ENCODE measurements at places on chromosomes 11 and 22.

DNA sequence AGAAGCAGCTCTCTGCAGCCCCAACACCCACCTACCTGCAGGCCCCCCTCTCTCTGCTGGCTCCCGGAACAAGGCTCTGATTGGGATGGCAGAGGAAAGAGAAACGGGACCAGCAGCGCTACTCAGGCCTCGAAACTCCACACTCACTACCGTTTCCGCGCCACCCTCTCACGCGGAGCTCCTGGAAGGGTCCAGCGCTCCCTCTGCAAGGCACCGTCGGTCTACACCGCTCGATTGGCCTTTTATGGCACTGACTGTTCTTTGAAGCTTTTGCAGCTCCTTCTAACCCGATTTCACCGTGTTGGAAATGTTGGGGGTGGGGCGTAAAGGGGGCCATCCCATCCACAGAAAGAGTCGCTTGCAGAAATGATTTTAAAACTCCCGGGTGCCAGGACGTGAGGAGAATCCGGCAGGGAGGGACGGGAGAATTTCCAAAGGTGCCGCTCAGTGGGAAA, 323 bp upstream of the PANX1 start:
- no peak for DNase-seq

- no peak for DNase-seq
Measured at GRCh38 chr11:78978831-78979230, 404.2 kb upstream of the NARS2 start.

- no peak for DNase-seq
Measured at GRCh38 chr22:50621356-50621880, 6.5 kb downstream of the ARSA start.

GRCh38 chr11:94993400-94993943, 20.0 kb downstream of the KDM4D start:
- no peak for DNase-seq

GRCh38 chr11:68215087-68215445, 2.0 kb upstream of the KMT5B start:
- no peak for DNase-seq

DNA sequence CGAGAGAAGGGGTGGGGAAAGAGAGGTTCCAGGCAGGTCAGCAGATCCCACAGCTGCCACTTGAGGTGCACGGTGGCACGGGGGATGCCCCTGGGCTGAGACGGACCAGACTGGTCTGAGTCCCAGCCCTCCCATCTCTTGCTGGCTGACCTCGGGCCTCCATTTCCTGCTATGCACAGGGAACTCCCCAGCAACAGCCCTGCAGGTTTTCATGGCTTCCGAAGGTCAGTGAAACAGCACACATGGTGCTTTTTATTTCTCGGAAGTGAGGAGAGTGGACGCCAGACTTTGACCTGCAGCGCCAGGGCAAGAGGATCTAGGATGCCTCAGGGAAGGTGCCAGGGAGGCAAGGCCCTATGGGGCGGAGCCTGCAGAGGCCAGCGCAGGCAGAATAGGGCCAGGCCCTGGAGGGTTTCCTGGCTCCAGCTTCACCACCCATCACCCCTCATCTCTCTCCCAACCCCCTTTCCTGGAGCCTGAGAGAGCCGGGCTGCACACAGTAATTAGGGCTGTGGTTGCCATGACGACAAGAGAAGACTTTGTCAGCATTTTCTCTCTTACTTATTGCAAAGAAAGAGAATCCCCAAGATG, 29.5 kb downstream of the SLC22A12 start:
- no peak for DNase-seq

- no peak for DNase-seq
Measured at GRCh38 chr22:46963672-46964545, 201.5 kb downstream of the TBC1D22A start.

DNA sequence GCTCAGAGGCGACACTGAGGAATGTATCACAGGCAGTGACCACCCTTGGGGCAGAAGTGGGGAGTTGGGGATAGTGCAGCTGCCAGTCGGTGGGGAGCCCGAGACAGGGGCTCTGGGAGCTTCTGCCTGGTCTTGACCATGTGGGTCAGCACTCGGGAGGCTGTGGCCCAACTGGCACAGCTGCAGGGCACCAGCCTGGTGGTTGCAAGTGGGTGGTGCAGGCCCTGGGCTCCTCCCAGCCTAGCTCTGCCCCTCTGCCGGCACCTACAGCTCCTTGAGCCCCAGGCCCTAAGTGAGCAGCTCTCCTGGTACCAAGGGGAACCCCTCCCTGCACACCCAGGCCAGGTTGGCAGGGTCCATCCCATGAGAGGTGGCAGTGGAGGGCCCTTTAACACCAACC, 12.6 kb upstream of the RASL10A start:
- DNase-seq, result no peak

GRCh38 chr22:35721960-35722359, 4.3 kb downstream of the APOL5 start:
- no peak for DNase-seq

DNA sequence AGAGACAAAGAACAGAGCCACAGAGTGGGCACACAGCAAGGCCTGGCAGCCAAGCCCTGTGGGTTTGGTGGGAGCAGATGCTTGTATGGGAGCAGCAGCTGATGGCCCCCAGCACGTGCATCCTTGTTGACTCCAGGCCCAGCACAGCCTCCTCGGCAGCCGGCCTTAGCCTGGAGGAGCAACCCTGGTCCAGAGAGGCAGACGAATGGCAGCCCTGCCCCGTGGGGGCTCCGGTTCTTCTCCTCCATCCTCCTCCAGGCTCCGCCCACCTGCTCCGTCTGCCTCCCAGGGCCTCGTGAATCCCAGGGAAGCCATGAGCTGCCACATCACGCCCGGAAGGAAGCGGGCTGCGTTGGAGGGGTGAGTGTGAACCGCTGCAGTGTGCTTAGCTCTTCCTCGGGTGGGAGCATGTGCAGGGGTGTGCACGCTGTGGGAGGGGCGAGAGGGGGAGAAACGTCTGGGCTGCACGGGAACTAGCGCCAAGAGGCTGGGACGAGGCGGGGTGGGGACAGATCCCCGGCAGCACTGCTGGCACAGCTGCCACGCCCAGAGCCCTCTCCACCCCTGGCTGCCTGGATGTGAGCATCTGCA, 36.3 kb upstream of the JAM3 start:
- DNase-seq, result no peak

DNA sequence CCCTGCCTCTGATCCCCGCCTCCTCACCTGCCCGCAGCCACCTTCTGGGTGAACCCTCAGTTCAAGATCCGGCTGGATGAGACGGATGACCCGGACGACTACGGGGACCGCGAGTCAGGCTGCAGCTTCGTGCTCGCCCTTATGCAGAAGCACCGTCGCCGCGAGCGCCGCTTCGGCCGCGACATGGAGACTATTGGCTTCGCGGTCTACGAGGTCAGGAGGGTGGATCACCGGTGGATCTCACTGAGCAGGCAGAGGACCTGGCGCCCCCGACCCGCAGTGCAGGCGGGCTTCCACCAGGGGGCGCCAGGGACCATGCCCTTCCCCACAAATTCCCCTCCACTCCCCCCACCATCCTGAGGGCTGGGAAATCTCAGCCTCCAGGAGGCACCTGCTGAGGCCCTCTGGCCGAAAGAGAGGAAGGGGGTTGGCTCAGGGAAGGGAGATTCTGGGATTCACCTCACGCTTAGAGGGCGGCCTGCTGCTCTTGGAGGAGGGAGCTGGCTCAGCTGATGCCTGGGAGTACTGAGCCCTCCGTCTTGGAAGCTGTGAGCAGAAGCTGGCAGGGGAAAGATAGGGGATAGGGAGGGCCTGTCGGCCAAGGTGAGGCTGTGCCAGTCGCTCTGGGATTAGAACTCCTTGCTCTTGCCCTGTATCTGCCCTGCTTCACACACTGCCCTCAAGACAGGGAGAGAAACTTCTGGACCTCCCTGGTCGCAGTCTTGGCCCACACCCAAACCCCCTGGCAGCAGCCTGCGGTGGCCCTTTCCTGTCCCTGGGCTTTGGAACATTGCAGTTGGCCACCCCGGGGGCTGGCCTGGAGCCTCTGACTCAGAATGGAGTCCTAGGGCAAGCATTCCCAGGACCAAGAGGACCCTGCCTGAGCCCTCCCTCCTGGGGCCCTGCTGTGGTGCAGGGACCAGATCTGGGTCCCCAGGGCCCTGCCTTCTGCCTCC, 23.2 kb downstream of the CAPN1 start:
- DNase-seq, result no peak

All from NCI-H187 treated with DMSO at 0.1 percent for 48 hours (cell line).